Muscle of leg (tissue), 16 donors: ENCODE measurements at places on chromosomes 12 and 14.

GRCh38 chr12:664075-664778 is 982 bp upstream of the NINJ2 start:
- no peak for DNase-seq

DNA sequence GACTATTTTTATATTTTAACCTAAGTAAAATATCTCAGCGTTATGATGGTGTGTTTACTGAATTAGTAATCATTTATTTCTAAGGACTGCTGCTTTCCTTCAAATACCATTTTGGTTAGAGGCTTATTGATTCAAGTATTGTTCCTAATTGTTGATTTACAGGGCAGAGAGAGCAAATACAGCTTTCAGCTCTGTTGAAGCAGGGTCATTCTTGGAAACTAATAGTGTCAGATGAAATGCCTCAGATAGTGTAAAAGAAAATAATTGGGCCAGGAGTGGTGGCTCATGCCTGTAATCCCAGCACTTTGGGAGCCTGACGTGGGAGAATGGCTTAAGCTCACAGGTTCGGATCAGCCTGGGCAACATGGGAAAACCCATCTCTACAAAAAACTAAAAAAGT is 249.3 kb downstream of the FUT8 start:
- DNase-seq: no peak

DNA sequence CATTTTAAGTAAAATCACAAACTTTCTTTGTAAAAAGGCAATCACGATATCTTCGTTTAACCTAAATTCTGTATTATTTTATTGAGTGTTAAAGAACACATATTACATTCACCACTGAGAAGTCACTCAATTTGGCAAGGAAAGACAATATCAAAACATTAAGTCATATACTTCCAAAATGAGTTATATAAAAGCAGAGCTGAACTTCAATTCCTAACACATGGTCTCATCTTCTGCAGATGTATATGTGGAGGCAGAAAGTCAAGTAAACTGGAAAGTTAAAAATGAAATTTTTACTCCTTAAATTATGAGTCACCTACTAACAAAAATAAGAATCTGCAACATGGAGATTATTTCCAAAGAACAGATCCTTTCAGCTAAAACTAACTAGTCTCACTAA is 28.7 kb downstream of the BMAL2 start:
- no peak for DNase-seq

- DNase-seq: no peak
Measured at GRCh38 chr14:59986556-59987059, 66.7 kb downstream of the LRRC9 start.

DNA sequence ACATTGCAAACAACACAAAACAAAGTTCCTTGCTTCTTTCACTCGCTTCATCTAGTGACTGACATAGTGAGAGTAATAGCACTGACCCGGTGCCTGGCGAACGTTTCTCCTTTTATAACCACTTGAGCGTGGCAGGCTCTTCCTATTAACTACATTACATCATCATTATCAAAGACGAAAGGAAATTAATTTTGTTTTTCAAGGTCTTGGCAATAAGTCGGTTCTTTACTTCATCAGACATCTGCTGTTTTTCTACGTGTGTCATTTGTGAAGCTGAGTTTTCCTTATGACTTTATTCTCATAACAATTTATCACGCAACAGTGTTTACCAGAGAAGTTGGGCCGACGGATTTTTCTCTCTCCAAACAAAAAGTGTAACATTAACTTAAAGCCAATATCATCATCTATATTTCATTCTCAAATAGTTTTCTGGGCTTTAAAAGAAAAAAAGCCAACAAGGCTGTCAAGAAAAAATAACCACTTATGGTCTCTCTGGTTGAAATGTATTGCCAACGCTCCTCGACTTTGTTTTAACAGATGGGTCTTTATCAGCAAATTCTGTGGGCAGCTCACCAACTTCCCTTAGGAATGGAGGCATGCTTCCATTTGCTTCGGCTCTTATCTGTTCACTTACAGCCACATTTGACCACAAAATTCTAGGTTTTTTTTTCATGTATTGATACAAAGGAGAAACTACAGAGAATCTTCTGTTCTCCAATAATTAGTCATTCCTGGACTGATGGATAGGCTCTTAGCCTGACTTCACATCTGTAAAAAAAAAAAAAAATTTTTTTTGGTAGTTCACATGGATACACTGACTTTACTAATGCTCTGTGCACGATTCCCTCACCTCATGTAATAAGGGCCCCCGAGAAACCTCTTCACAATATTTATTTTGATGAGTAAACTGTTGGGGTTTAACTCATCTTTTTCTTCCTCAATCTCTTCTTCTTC is 97.1 kb upstream of the CDKN3 start:
- DNase-seq: no peak

DNA sequence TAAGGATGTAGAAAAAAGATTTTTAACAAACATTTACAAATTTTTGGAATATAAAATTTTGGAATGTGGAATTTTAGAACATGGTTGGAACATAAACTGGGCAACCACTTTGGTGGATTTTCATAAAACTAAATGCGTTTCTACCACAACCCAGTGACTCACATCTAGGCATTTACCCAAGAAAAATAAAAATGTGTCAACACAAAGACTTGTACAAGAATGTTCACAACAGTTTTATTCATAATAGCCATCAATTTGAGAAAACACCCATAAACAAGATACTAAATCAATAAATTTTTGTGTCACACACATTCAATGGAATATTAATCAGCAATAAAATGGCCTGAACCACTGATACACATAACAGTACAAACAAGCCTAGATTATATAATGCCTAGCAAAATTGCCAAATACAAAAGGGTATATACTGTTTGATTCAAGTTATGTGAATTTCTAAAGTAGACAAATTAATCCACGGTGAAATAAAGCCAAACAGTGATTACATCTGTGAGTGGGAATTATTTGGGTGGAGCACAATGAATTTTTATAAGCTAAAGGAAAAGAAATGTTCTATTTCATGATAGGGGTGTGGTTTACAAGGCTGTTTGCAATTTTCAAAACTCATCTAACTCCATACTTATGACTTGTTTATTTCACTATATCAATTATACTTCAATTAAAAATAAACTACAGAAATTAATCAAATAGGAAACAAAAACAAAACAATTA is 415.2 kb upstream of the OR4E1 start:
- DNase-seq: peak; percentile 50

DNA sequence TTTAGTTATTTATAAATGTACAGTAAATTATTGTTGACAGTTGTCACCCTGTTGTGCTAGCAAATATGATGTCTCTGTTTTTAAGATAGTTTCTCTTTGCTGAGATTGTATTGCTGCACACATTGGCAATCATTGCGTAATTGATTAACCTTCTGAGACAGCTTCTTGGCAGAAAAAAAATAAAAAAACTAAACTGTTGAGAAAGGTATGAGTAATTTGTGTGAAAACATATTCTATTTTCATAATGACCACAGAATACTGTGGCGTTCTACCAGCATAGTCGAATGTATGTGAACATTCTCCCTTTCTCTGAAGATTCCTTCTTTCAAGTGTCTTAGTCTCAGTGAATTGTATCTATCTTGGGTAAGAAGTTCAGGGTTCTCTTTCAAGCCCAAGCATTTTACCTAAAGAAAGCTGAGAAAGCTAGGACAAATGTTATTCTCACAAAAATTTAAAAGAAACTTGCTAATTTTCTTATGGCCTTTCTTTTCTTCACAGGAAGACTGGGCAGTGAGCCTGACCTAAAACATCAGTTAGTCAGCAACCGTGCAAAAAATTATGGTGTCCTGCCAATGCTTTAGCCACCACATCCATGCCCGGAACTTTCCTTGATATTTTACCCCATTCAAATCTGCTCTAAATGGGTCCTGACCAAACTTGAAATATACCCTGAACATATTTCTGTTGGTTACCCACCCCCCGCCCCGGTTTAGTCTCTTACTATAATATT is 69.0 kb upstream of the REP15 start:
- DNase-seq: peak; percentile 42

DNA sequence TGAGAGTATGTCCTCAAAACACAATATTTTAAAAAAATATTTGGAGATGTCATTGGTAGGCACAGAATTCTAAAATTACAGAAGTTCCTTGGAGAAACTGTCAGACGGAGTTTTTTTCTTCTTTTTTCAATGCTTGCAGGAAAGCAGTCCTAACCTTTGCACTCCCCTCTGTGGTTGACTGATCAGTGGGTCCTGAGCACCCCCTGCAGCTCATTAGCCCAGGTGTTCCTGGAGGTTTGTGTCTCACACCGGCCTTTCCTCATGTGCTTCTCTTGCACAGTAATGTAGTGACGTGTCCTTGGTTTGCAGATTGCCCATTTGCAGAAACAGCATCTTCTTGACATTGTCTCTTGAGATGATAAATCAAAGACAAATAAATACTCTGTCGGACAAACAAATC is 513.0 kb downstream of the TMEM121 start:
- no peak for DNase-seq
